Inflammatory macrophage treated with lipopolysaccharide for 1 hour (primary cell): ENCODE measurements at places on chromosomes 7 and 10.

- peak; percentile 90 for DNase-seq
Measured at GRCh38 chr7:133255486-133255885, 2.6 kb downstream of the EXOC4 start.

DNA sequence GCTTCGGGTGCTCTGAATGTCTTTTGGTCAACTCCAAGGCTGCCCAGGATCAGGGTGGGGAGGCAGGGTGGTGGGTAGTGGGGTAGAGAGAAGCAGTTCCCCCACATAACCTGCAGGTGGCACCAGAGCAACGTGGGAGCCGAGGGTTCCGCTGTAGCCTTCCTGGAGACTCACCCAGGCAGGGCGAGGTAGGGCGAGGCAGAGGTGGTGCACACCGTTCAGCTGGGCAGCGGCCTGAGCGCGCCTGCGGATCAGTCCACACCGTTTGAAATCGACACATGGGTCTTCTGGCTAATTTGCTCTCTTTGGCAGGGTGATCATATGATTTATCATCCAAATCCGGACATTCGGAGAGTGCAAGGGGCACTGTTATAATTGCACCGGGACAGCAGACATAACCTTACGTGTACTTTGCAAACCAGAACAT lies 41.4 kb upstream of the MAP3K8 start:
- peak; percentile 45 for DNase-seq

DNA sequence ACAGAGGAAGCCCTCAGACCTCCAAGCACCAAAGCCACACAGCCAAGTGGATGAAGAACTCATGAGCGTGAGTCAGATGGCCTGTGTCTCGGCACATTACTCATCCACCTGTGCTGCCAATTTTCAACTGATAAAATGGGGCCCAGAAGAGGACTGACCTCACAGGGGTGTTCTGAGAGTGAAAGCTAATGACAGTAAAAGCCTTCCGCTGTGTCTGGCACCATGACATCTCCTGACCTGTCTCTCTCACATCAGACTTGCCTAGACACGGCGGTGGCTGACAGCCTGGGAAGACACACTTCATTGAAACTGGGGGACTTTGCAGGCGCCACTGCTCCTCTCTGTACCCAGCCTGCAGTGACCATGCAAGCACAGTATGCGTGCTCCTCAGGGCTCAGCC lies 8.3 kb upstream of the SLC18A3 start:
- DNase-seq: no peak

GRCh38 chr10:11611248-11612020 lies at the start of gene USP6NL:
Gene USP6NL (minus strand): TSS chr10:11611650. CDS start chr10:11597634, 14,016 bp downstream.
- peak; percentile 86 for DNase-seq

GRCh38 chr10:54066646-54067045 lies 734.4 kb downstream of the PCDH15 start:
- no peak for DNase-seq

DNA sequence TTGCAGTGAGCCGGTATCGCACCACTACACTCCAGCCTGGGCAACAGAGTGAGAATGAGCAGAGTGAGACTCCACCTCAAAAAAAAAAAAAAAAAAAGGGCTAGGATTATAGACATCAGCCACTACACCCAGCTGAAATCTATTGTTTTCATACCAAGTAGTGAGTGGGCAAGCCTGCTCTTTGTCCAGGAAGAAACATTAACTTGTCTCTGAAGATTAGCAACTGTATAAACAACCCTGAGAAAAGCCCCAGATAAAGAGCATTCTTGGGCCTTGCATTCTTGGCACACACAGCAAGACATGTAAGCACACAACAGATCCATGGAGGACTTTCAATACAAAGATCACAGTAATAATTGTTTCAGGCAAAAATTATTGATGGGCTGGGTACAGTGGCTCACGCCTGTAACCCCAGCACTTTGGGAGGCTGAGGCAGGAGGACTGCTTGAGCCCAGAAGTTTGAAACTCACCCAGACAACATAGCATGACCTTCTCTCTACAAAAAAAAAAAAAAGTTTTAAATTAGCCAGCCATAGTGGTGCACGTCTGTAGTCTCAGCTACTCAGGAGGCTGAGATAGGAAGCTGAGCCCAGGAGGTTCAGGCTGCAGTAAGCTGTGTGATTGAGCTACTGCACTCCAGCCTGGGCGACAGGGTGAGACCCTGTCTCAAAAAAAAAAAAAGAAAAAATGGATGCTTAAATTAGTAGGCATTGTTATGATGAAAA lies 4.4 kb downstream of the PSPH start:
- DNase-seq: no peak

GRCh38 chr10:13984647-13985155 lies 346.0 kb downstream of the FRMD4A start:
- DNase-seq: peak; percentile 56

DNA sequence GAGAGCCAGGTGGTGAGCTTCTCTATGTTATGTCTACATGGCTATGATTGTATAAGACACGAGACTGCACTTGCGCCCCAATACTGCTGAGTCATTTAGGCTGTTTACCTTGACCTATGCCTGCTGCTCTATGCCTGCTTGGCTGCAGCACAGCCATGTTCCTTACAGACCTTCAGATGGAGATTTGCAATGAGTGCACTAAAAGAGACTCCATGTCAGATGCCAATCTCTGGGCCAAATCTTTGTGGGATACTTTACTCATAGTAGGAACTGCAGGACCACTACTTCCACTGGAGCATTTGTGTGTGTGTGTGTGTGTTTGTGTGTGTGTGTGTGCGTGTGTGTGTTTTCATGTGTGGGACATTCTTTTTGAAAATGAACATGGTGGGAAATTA lies 50.0 kb upstream of the KMT2E start:
- DNase-seq: no peak

GRCh38 chr10:68212721-68213352 lies 19.1 kb downstream of the ATOH7 start:
- DNase-seq: peak; percentile 66

GRCh38 chr7:113113912-113114311 lies 4.4 kb downstream of the SMIM30 start:
- DNase-seq: no peak

GRCh38 chr7:30921540-30922401 lies 10.1 kb downstream of the AQP1 start:
- no peak for DNase-seq

- no peak for DNase-seq
Measured at GRCh38 chr10:131750171-131750895, 150.5 kb upstream of the PPP2R2D start.

DNA sequence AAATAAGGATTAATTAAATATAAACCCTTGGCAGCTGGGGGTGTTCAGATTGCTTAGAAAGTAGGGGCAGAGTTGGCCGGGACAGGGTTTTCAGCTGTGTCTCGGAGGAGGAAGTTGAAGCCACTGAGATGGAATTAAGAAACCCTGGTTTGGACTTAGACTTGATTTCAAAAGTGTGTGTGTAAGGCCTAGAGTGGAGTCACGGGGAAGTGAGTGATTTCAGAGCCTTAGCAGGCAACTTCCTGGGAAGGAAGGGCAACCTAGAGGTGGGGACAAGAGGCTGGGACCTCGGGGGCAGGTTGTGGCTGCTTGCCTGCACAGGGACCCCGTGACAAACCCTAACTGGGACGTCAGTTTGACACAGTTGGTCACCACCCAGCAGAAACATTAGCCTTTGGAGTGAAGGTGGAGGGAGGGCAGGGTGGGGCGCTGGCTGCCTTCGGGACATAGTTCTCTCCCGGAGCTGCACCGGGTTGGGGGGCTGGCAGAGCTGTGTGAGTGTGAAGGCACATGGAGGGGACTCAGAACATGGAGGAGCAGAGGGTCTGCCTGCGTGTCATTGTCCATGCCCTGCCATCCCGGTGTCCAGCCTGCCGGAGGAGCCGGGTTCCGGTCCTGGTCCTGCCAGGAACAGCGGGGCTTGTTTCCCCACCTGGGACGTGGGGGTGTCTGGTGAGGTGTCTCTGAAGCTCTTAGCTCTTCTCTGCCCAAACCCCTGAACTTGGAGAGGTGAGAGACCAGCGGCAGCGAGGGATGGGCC lies 1.8 kb downstream of the BRI3 start:
- peak; percentile 87 for DNase-seq

GRCh38 chr7:153886506-153887441 lies 165.4 kb upstream of the DPP6 start:
- no peak for DNase-seq

GRCh38 chr7:100119970-100120732 lies 717 bp downstream of the CNPY4 start:
- peak; percentile 25 for DNase-seq

DNA sequence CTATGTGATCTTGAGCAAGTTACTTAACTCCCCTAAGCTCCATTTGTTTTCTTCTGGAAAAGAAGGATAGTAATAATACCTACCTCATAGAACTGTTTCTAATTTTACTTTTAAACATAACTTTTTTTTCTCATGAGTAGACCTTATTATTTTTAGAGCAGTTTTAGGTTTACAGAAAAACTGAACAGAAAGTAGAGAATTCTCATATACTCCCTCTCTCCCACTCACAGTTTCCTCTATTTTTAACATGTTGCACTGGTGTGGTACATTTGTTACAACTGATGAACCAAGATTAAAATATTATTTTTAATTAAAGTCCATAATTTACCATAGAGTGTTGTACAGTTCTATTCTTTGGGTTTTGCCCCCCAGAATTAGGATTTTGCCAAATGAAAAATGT lies 221.3 kb upstream of the CSTF2T start:
- DNase-seq: no peak

DNA sequence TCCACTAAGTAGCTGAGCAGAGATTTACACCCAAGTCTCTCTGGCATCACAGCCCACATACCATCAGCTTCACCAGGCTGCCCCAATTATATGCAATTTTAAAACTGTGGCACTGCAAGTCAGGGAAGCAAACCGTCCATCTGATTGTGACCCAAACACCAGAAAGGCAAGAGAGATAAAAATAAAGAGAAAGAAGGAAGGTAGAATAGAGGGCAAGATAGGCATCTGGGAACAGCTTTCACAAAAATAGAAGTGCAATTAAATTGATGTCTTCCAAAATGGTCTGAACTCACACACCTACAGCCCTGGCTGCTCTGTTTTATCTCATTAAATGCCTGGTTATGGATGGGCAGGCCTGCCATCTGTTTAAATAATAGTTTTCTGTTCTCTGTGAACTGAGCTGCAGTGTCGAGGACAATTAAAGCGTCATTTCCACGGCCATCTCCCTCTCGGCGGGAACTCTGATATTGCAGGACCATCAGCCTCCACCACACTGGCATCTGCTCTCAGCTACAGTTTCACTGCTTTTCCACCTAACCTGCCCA lies 509.1 kb downstream of the INHBA start:
- no peak for DNase-seq

DNA sequence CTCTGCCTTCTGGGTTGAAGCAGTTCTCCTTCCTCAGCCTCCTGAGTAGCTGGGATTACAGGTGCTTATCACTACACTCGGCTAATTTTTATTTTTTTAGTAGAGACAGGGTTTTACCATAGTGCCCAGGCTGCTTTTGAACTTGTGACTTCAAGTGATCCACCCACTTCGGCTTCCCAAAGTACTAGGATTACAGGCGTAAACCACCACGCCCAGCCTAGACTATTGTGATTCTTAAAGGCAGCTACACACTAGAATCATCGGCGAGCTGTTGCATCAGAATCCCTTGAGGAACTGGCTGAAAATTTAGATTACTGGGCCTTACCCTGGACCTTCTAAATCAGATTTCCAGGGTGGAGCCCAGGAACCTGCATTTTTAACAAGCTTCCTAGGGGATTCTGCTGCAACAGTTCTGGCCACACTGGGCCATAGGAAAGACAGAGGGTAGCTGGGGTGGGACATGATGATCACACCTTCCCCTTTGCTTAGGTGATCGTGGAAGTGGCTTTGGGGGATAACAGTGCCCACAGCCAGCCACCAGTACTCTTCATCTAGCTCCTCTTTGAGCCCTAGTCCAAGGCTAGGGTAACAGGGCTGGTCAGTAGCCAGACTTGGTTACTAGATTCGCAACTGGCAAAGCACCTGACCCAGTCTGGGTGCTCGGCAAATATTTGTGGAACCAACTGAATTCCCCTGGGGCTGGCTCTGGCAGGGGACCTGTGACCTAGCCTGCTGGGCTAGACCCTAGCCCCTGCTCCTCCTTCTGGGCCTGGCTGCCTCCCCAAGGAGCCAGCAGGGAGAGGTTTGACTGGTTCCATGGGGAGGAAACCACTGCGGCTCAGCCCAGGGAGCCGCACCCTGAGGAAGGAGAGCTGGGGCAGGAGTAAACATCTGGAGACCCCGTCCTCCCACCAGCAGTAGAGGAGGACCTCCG lies 67.1 kb upstream of the DUSP5 start:
- peak; percentile 74 for DNase-seq

GRCh38 chr7:24466168-24466768 lies 107.0 kb upstream of the PALS2 start:
- no peak for DNase-seq

GRCh38 chr7:116405810-116406209 lies 93.7 kb upstream of the CAV2 start:
- DNase-seq: no peak

DNA sequence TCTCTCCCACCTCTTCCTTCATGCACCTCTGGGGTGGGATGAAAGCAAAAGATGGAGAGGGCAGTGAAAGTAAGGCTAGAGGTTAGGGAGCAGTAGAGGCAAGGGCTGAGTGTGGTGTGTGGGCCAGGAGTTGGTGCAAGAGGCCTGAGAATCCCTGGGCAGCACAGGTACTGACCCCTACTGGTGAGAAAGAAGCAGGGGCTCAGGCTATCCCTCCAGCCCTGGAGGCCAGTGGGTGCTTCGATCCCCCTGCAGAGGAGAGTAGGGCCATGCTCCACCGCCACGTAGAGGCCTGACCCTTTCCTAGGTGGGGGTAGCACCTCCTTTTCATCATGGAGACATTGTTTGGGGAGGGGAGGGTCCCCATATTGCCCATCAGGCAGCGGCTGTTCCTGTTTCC lies 9.8 kb downstream of the CDHR1 start:
- no peak for DNase-seq

DNA sequence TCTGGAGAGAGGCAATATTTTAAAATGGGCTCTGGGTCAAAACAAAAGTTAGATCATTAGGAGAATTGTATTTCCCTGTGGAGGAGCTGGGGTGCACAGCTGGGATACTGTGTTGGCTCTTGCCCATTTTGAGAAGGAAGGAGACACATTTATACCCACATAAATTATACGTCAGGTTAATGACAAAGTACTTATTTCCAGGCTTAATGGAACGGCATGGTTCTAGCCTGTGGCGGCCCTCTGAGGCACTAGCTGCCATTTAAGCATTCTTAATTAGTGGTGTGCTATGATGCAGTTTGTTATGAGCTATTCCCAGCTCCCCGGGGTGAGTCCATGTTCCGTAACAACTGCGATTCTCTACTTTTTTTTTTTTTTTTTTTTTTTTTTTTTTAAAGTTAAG lies 193.5 kb downstream of the SEC23IP start:
- no peak for DNase-seq

DNA sequence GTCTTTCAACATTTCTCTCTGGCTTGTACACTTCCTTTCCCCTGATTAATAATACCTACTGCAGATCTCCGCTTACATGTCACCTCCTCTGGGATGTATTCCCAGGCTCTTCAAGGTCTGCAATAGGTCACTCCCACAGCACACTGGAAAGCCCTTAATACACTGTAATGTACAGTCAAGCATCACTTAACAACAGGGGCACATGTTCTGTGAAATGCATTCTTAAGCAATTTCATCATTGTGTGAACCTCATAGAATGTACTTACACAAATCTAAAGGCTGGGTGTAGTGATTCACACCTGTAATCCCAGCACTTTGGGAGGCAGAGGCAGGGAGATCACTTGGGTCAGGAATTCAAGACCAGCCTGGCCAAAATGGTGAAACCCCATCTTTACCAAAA lies 1.9 kb downstream of the COX15 start:
- DNase-seq: no peak
